ENCODE measurements at places on chromosomes 12 and 14.
A peak's percentile ranks its signal among the peaks of the same experiment; 100 is the strongest.

- DNase-seq: no peak
These were observed 245.7 kb downstream of the RAD51B start for GRCh38 chr14:68065322-68065721.

- no peak for DNase-seq
These were observed 11.8 kb downstream of the P2RX7 start for GRCh38 chr12:121144416-121144914.

- DNase-seq: peak; percentile 72
These were observed at the start of gene HOXC13 for GRCh38 chr12:53938326-53939140. TSS of gene HOXC13 (plus strand) at chr12:53938831. CDS start at chr12:53938907, 76 bp downstream.

GRCh38 chr14:104979758-104980610, 1.8 kb upstream of the AHNAK2 start:
- no peak for DNase-seq

- no peak for DNase-seq
These were observed 288.0 kb downstream of the TRHDE start for GRCh38 chr12:72560003-72560769.
